ENCODE measurements at places on chromosomes 16 and 17.

DNA sequence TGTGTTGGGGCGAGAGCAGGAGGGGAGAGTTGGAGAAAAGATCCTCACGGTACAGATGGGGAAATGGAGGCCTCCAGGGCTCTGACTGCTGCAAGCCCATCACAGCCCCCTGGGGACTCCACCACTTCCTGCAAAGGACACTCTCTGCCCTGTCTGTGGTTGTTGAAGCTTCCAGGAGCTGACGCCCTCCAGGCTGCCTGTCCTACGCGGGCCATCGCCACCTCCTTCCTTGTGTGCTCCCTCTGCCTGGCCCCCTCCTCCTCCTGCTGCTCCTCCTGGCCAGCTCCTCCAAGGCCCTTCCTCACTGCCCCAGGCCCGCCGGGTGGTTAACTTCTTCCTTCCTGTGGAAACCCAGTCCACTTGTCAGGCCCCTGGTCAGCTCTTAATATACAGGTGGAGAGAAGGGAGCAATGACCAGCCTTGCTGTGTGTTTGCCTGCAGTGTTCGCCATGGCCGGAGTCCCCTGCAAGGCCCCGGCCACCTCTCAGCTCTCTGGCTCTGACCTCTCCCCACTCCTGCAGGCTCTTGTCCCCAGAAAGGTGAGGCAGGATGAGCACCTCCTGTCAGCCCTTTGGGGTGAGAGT lies 18.4 kb upstream of the STAC2 start:
- no peak for DNase-seq

GRCh38 chr17:7490144-7490543 lies 6.0 kb downstream of the POLR2A start:
- DNase-seq, result no peak

DNA sequence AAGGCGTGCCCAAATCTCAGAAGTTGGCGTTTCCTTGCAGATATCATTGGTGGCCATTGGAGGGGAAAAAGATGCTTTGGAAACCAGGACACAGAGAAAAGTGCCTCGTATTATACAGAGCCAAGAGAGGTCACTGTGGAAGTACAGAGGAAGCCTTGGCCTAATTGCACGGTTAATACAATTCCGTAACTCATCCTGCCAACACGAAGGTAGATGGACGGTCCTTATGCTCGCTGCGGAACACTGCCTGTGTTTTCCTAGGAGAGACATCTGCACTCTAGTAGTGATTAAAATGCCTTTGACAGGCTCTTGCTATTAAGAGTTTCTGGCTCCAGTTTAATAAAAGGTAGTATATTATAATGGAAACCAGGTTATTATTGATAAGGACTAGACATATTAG lies 536.4 kb downstream of the WWOX start:
- no peak for DNase-seq

- no peak for DNase-seq
Observed at GRCh38 chr17:7263801-7264078, 1.5 kb upstream of the CLDN7 start.

Measured in muscle of arm (tissue), 14 donors.